GF-D8 (cell line): ENCODE measurements at places on chromosomes 16 and 17.

DNA sequence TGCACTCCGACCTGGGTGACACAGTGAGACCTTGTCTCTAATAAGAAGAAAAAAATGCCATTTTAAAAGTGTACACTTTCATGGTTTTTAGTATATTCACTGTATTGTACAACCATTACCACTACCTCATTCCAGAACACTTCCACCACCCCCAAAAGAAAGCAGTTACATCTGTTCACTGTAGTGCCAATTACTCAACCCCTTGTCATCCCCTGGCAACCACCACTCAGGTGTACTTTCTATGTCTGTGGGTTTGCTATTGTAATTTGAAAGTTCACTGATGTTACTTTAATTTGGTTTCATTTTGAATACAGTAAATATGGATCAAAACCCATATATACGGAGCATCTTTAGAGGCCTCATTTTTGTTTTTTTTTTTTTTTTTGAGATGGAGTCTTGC lies 6.1 kb downstream of the ZG16 start:
- no peak for DNase-seq

- DNase-seq, result no peak
Measured at GRCh38 chr17:8380049-8380448, 2.9 kb downstream of the RPL26 start.

DNA sequence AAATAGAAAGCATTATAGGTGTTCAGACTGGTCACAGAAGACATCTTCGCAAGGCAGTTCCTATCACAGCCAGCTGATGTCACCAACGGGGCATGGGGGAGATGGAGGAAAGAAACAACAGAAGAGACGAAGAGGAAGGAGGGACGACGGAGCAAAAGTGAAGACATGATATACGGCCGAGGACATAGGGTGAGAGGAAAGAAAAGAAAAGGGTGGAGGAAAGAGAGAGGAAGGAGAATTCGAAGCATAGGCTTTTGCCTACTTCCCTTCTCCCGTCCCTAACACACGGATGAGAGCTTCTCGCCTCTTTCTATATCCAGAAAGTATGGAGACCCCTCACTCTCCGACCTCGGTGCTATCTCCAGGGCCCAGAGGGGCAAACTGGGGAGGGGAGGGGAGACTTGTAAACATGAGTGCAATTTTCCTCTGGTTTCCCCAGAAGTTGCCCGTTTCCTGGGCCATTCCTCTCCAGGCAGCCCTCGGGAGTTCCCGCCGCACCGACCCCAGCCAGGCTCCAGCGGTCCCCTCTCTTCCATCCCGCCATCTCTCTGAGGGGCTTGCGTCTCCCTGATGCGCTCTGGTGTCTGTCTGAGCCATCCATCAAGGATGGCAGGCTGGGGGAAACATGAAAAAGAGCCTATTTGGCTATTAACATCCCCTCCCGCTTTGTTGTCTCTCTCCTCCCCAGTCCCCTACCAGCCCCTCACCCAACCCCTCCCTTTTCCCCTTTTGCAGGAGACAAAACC lies 26.0 kb downstream of the COPZ2 start:
- DNase-seq, result no peak

DNA sequence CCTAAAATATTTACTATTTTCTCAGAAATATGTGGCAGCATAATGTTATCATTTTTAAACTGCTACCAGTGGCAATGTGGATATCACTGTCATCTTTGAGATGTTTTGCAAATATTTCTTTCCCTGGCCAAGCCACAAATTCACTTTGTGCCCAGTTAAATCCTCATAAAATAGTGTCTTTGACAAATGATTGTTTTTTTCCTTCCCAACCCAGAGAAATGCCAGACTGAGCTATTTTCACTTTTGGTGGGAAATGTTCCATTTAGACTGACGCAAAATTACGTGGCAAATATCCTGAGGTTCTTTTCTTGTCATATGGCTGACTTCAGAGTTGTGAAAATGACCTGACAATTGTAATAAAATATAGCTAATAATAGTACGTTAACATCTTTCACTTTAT lies 807.0 kb upstream of the SOX9 start:
- DNase-seq, result no peak

DNA sequence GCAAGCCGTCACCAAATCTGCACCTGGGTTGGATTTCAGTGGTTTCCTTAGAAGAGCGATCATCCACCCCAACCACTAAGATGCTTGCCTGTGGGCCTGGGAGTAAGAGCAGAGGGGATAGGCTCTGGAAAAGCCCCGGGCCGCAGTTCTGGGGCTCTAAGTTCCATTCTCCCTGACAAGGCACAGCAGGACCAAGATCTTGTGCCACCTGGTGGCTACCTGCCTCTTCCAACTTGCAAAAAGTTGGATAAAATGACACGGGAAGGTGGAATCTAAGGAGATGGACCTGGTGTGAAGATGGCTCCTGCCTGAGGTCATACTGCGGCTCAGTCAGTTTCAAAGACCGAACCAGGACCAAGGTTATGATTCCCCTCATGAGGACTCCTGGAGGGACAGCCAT lies 42.3 kb downstream of the ABCC12 start:
- DNase-seq, result no peak

GRCh38 chr17:9628509-9628908 lies 16.8 kb upstream of the USP43 start:
- no peak for DNase-seq

DNA sequence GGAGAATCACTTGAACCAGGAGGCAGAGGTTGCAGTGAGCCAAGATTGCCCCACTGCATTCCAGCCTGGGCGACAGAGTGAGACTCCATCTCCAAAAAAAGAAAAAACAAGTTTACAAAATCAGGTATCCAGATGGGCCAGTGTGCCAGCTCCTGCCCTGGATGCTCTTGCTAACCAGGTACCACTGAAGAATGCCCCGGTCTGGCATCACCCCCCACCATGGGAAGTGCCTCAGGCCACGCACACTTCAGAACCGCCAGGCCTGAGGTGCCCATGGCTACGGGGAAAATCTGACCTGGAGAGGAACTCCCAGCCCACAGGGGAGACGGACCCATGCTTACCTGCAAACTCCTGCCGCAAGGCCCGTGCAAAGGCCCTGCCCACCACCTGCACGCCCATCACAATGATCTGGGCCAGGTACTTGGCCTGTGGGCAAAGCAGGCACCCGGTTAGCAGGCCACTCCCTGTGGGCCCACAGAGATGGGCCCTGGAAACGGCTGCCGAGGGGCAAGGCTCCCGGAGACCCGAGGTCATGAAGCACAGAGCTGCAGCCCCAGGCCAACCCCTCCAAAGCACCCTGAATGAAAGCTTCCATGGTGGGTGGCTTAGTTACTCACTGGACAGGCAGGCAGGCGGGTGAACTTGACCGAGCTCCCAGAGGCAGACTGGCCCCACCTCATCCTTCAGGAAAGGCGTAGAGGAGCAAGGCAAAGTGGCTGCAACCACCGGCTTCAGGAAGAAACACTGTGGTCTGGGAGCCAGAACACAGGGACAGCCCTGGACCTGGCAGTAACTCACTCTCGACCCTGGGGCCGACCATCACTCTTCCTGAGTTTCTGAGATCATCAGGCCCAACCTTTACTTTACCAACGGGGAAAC lies 8.0 kb downstream of the PAM16 start:
- DNase-seq, result no peak

DNA sequence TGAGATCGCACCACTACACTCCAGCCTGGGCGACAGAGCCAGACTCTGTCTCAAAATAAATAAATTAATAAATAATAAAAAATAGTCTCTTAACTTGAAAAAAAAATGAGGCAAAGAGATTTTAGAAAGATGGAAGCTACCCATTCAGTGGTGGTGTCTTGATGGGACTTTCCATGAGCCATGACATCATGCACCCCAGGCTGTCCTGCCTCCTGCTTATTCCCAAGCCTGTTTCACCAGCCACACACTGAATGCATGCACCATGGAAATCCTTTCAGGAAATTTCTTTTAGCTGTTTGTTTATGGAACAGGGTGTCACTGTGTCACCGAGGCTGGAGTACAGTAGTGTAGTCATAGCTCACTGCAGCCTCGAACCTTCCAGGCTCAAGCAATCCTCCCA lies 8.9 kb upstream of the DLX3 start:
- no peak for DNase-seq

- no peak for DNase-seq
Measured at GRCh38 chr16:11250786-11251524, 5.0 kb downstream of the SOCS1 start.

DNA sequence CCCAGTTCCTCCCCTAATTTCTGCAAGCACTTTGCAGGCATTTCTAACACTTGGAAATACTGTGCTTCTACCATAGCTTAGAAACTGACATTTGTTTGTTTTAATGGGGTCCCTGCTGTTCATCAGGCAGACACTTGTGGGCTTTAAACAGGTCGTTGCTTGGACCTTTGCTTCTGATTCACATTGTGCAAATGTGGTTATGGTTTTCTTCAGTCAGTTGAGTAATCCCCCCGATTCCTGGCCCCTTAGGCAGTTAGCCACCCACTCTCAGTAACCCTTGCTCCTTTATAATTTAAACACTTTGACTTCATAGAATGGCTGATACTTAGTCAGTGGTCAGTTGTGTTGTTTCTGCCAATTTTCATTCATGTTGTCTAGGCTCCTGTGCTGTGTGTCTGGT lies 39.4 kb downstream of the SLC47A1 start:
- DNase-seq, result no peak

GRCh38 chr16:54174201-54174600 lies 112.4 kb downstream of the IRX3 start:
- no peak for DNase-seq

DNA sequence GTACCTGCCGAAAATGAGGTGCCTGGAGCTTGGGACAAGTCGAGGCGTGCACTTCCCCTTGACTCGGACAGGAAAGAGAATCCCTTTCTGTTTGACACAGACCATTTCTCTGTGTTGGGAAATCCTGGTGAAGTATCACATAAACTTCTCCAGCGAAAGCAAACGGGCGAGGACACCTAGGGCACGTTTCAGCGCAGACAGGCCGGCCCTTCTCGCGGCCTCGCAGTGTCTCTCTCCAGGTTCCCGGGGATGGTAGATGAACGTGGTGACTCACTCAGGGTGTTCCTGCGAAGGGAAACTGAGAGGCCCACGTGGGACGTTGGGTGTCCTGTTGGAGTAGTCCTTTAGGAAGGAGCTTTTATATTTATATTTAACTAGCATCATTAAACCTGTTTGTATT lies 36.3 kb upstream of the ZNF750 start:
- no peak for DNase-seq

DNA sequence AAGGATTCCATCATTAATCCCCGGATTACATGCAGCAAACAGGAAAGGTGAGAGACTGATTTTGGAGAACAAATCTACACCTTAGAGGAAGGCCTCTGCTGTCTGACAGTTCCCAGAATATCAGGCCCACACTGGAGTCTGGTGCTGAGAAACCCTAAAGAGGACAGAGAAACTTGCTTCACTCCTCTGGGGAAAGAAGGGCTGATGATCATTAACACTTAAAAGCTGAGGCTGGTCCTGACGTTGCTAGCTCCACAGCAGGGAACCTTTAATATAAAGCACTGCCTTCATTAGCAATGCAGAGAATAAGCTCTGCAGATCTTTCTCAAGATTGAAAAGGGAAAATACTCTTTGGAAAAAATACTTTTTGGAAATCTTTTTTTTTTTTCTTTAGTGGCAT lies 1472.4 kb upstream of the GOT2 start:
- DNase-seq, result no peak

DNA sequence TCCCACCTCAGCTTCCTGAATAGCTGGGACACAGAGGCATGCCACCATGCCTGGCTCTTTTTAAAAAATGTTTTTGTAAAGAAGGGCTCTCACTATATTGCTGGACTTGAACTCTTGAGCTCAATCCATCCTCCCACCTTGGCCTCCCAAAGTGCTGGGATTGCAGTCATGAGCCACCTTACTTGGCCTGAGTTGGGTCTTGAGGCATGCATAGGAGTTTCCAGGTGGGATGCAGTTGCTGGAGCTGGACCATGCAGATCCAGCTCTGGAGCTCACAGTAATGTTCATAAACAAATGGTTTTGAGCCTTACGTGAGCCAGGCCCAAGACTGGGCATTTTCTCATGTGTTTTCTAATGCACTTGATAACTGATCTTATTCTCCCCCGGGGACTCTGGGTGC lies 22.9 kb downstream of the RBFOX3 start:
- no peak for DNase-seq
